AG09309 (cell line): ENCODE measurements at places on chromosomes 2 and 18.

- DNase-seq: no peak
Observed at GRCh38 chr2:176392249-176392648, 123.0 kb downstream of the MTX2 start.

DNA sequence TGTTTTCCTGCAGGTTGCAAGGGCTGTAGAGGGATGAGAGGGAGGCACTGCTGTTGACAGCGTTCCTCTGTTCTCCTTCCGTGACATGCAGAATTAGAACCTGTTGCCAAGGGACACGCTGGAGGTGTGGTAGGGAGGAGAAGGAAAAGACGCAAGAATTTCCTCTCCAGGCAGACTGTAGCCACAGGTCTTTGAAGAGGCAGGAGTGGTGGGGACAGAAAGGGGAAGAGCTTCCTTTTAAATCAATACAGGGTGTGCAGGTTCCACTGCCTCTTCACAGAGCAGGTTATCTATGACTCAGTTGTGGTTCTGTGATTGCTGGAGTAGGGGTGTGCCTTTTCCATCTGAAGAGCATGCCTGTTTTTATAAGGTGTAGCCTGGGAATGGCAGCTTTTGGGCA, 133.0 kb downstream of the WDSUB1 start:
- no peak for DNase-seq

- no peak for DNase-seq
Observed at GRCh38 chr2:162365392-162365791, 21.5 kb downstream of the GCA start.

DNA sequence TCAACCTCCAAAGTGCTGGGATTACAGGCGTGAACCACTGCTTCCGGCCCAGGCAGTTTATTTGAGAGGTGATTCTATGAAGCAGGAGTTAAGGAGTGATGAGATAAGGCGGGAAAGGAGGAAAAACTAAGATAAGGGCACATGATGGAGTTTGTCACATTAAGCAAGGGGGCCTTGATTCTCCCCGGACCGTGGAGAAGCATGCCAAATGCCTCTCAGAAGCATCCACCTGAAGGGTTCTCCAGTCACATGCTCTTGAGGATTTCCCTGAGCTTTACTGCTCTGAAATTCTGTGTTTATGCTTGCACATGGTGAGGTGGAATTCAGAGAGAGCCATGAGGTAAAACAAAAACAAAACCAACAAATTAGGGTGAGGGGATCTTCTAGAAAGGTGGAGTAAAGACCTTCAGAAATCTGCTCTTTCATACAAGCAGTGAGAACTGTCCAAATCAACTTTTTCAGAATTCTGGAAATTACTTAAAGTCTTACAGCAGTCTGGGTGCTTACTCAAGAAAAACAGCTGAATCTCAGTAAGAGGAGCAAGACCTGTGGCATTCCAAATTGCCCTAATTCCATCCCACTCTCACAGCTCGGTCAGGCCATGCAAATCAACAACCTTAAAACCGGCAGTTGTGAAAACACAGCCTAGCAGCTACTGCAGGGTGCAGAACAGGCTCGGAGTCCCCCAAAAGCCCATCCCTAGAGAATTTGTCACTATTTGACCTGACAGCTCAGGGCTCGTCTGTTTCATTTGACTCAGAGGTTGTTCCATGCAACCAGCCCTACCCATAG, 69.1 kb upstream of the CTLA4 start:
- DNase-seq: no peak

- DNase-seq: no peak
Observed at GRCh38 chr2:236579746-236580315, 10.2 kb downstream of the ACKR3 start.

- peak; percentile 50 for DNase-seq
Observed at GRCh38 chr2:202035089-202035940, 1.7 kb downstream of the FZD7 start.

GRCh38 chr2:236928380-236929037, 157.2 kb upstream of the COPS8 start:
- DNase-seq: no peak

DNA sequence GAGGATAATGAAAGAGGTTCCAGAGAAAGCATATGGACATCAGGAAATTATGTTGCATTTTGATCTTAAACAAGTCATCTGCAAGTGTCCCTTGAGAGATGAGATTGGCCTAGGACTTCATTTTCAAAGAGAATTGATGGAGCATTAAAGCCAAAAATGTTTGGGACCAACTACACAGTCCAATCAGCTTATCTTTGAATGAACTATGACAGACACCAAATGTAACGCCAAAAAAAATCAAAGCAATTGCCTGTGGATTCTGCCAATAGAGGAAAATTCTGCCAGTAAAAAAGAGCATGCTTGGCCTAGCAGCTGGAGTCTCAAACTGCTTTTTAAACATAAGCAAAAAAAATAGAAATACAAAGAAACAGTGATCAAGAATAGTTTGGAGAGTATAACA, 594.5 kb upstream of the CHAC2 start:
- DNase-seq: no peak

GRCh38 chr18:35581898-35582641, 530 bp downstream of the GALNT1 start:
- no peak for DNase-seq

DNA sequence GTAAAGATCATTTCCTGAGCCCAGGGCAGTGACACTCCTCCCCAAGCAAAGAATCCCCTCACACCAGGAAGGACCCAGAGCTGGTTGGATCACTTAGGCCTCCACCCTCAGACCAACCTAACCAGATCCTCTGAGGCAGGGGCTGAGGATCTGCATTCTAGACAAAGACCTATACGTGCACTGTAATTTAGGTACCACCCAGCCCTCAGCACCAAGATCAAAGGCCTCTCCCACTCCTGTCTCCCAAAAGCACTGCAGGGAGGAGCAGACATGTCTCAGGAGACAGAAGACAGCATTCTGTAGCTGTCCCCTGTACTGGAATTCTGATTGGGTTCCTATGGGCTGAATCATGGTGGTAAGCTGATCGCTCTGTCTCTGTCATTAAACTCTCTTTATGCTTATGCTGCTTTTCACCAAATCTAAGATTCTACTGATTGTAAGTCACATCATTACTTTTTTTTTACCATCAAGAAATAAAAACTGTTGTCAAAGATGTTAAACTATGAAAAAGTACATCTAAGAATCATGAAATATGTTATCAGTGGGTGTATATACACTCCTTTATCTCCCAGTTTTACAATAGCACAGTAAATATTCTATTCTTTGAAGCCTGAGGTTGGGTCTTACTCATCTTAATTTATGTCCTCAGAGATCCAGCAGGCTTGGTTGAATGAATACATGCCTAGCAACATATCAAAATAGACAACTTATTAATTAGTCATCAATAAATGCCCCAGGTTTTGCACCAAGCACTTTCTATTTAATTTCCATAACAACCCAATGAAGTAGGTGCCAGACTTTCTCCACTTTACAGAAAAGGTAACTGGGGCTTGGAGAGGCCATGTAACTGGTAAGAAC, 28.3 kb downstream of the MCFD2 start:
- no peak for DNase-seq

- DNase-seq: no peak
Observed at GRCh38 chr2:11891028-11891427, 144.6 kb downstream of the LPIN1 start.

- no peak for DNase-seq
Observed at GRCh38 chr2:219475697-219476651, 22.7 kb upstream of the GMPPA start.

DNA sequence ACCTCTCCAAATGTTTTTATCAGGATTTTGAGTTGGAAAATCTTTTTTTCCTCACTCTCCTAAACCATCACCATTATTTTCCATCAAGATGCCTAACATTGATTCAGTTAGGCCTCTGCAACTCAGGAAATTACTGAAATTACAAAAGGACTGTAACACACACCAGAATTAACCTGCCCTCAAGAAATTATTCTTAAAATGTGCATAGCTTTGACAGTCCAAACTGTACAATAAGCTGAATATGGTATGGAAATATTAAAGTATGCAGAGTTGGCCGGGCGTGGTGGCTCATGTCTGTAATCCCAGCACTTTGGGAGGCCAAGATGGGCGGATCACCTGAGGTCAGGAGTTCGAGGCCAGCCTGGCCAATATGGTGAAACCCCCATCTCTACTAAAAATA, 50.2 kb upstream of the PHLPP1 start:
- DNase-seq: no peak

- no peak for DNase-seq
Observed at GRCh38 chr18:66640431-66640830, 36.5 kb upstream of the CDH19 start.

DNA sequence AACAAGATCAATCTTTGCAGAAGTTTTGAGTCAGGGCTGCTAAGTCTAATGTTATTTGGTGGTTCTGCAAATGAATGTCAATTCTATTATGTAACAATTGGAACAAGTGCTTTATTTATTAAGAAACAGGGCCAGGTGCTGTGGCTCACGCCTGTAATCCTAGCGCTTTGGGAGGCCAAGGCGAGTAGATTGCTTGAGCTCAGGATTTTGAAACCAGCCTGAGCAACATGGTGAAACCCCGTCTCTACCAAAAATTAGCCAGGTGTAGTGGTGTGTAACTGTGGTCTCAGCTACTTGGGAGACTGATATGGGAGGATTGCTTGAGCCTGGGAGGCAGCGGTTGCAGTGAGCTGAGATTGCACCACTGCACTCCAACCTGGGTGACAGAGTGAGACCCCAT, 13.2 kb upstream of the RNF103 start:
- no peak for DNase-seq

DNA sequence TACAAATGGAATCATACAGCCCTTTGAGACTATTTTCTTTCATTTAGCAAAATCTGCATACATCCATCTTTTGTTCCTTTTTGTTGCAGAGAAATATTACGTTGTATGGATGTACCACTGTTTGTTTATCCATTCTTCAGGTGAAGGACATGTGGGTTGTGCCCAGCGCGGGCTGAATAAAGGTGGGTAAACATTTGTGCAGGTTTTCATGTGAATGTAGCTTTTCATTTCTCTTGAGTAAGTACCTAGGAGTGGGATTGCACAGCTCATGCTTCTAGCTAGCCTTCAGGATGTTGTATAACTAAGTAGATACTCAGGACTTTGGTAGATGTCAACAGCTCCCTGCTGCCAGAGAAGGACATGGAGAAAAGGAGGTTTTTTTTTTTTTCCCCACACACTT, 50.6 kb upstream of the SPRED2 start:
- no peak for DNase-seq

GRCh38 chr2:204824751-204825453, 279.6 kb downstream of the PARD3B start:
- DNase-seq: no peak

GRCh38 chr2:159446201-159446600, 159.7 kb upstream of the WDSUB1 start:
- DNase-seq: no peak

GRCh38 chr18:37565977-37566478, 430 bp upstream of the CELF4 start:
- no peak for DNase-seq

- no peak for DNase-seq
Observed at GRCh38 chr2:219285373-219285735, 6.2 kb downstream of the DNAJB2 start.

GRCh38 chr2:107136733-107137132, 250.8 kb upstream of the ST6GAL2 start:
- no peak for DNase-seq

GRCh38 chr2:123362671-123363440, 662.2 kb upstream of the CNTNAP5 start:
- no peak for DNase-seq

DNA sequence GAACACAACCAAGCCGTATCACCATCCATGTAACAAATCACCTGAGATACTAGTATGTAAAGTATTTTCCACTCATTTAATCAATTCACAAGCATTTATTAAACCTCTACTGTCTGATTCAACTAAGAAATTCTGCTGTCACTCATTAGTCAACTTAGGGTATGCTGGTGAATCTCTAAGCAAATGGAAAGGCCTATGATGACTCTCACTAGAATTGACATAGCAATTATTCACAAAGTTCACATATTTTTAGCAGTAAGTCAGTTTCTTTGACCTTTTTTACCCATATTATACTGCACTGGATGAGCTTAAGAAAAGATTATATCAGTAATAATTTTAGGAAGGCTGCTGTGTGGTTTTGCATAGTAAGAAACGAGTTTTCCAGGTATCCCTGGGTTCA, 130.1 kb downstream of the SLC8A1 start:
- DNase-seq: no peak

DNA sequence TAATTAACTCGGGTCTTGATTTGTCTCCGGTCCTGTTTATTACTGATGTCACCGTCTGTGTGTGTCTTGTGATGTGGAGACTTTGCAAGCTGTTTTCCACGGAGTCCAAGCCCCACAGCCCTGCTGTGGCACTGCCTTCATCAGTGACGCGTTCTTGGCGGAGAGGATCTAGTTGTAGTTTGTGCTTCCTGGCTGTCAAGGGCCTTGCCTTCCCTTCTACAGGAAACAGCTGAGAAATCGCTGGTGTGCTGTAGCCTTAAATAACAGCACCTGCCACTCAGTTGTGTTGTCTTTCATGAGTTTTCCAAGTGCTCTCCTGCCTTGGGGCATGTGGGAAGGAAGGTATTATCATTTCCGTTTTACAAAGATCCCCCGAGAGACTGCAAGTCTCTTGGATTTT, 26.3 kb downstream of the CTIF start:
- no peak for DNase-seq

- DNase-seq: peak; percentile 4
Observed at GRCh38 chr2:210663631-210664089, 107.3 kb downstream of the CPS1 start.

GRCh38 chr18:3323900-3324299, 62.0 kb downstream of the MYL12B start:
- no peak for DNase-seq

DNA sequence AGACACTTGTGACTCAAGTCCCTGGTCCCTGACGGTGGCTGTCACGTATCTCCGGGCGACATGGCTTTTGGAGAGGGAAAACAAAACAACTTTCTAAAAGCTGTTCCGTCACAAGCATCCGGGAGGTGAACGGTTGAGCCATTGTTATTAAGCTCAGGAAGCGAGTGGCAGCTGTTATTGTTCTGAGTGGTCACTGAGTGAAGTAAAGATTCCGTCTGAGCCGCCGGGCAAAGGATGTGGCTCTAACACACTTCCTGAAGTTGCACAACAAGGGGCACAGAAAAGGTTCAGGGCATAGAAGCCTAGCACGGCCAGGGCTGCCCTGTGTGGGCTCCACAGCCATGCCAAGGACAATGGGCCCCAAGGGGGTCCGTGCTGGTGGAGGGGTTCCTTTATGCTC, 24.3 kb downstream of the INPP5D start:
- DNase-seq: no peak
